Amniotic stem cell (primary cell): ENCODE measurements at places on chromosomes 5 and 9.

DNA sequence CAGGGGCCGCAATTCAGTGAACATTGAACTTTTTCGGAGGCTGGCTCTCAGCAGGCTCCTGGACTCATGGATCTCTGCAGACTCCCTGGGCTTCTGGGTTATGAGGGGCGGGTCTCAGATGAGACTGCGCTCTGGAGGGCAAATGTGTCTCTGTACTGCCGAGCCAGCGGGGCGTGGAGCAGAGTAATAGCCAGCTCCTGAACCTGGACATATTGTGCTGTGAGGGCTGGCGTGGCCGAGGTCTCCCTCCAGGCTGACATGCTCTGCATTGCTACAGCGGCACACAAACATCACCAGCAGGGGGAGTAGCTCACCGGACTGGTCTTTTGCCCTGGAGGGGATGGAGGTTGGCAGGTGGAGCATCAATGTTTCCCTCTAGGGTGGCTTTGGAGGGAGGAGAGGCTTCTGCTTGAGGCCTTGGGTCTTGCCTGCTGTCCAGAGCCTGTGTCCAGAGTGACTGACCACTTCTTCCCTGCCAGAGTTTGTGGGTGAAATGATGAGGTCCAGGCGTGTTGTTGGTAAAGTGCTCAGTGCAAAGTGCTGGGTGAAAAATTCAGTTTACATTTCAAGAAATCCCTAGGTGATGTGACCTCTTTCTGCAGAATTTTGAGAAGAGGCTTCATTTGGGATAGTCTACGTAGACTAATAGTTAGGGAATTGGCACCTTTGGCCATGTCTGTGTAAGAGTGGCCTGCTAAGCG, 10.9 kb upstream of the GADD45G start:
- no peak for DNase-seq

GRCh38 chr5:152527358-152528052, 122.4 kb upstream of the NMUR2 start:
- DNase-seq, result no peak

- DNase-seq, result no peak
Measured at GRCh38 chr9:123562844-123563346, 206.9 kb downstream of the CRB2 start.

DNA sequence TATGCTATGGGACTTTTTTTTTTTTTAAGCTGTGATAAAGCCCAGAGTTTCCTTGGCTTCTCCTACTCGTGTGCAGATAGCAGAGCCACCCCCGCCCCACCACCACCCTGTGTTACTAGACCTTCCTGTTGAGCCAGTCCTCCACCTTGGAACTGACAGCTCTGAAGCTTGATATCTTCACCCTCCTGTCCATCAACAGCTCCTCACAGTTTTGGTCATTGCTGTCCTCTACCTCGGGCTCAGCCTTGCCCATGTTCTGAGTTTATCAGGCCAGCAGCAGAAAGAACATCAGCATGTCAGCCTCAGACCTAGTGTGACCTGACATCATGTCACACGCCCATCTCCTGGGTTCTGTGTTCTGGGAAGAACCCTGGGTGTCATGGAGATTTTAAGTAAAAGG, 167.1 kb upstream of the RAI14 start:
- DNase-seq, result no peak

- no peak for DNase-seq
Measured at GRCh38 chr9:135980926-135981630, 19.9 kb upstream of the UBAC1 start.

GRCh38 chr5:142827934-142828576, 57.9 kb downstream of the ARHGAP26 start:
- no peak for DNase-seq

- no peak for DNase-seq
Measured at GRCh38 chr5:170440771-170441392, 51.7 kb upstream of the KCNMB1 start.

- DNase-seq, result no peak
Measured at GRCh38 chr5:131528682-131529081, 106.3 kb downstream of the RAPGEF6 start.

- DNase-seq, result no peak
Measured at GRCh38 chr9:110782701-110783100, 114.1 kb downstream of the MUSK start.

- no peak for DNase-seq
Measured at GRCh38 chr5:164869325-164869724, 1363.9 kb downstream of the MAT2B start.

GRCh38 chr5:371811-372555, 50.5 kb downstream of the AHRR start:
- DNase-seq, result no peak

- no peak for DNase-seq
Measured at GRCh38 chr9:134867917-134868750, 12.5 kb upstream of the FCN2 start.
